ENCODE measurements at places on chromosomes 12 and 14.

DNA sequence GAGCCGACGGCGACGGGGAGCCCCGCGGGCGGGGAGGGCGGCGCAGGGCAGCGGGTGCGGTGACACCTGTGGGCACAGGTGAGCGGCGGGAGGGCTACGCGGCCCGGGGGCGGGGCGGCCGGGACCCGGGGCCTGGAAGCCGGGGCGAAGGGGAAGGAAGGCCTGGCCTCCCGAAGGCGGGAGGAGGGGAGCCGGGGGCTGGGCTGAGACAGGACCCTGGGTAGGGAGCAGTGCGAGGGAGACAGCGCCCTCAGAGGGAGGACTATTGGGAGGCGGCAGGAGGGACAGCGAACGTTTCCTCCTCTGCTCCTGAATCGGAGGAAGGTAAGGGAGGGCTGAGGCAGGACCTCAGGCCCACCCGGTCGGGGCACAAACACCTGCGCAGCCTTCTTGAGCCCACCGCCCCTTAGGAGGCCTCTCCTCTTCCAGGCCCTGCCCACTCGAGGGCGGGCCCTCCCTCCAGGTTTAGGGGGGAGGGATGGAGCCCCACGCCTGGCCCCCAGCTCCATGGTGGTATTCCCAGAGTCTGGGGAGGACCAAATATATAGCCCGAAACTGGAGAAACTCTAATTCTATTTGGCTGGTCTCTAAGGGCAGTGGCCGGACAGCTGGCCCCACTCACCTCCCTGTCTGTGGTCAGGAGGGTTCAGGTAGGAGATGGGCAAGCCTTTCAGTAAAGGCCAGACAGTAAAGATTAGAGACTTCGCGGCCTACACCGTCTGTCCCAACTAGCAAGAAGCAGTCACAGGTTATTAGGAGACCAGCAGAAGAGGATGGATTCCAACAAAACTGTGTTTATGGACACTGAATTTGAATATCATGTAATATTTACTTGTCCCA lies 509 bp downstream of the PLEKHG6 start:
- peak; percentile 20 for DNase-seq

GRCh38 chr14:34449819-34450541 lies 12.1 kb downstream of the SPTSSA start:
- DNase-seq: no peak

DNA sequence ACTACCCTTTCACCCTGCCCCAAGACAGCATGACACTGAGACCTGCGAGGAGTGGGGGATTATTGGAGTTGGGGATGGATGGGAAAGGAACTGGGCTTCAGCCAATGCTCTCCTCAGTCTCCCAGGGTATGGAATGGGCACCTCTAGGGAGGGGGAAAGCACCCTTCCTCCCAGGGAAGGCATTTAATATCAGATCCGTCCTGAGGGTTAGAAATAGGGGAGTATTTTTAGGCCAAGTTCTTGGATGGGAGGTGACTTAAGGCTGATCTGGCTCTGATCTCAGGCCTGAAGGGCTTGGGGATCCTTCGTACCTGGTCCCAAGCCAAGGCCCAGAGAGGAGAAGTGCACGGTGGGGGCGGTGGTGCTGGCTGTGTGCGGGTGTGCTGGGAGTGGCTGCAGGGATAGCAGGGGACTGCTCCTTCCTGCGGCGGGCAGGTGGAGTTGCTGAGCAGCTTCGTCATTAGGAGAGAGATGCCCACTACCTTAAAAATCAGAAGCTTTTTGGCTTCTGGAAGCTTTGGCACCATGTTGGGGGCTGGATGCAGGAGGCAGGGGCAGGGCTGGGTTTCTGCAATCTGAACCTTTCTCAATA lies 7.0 kb upstream of the CEBPE start:
- no peak for DNase-seq

DNA sequence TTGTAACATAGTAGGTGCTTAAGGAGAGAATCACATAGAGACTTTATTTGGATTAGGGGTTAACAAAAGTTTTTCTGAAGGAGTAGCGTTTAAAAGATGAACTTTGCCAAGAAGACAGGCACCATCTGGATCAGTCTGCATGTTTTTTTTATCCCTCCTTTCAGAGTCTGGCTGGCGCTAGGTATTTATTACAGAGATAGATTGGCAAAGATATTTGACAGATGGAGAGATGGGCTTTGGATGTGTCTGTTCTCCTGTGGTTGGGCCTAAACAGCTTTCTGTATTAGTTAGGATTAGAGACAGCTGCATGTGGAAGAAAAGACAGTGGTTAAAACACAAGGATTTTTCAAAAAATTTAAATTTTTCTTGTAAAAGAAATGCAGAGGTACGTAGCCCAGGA lies 133.9 kb downstream of the C12orf75 start:
- DNase-seq: peak; percentile 77

GRCh38 chr12:65407388-65408149 lies 129.1 kb downstream of the MSRB3 start:
- no peak for DNase-seq

- DNase-seq: no peak
These were observed 10.8 kb downstream of the PPFIBP1 start for GRCh38 chr12:27534765-27535161.

- DNase-seq: no peak
These were observed 182.7 kb upstream of the TMPO start for GRCh38 chr12:98332642-98333041.

DNA sequence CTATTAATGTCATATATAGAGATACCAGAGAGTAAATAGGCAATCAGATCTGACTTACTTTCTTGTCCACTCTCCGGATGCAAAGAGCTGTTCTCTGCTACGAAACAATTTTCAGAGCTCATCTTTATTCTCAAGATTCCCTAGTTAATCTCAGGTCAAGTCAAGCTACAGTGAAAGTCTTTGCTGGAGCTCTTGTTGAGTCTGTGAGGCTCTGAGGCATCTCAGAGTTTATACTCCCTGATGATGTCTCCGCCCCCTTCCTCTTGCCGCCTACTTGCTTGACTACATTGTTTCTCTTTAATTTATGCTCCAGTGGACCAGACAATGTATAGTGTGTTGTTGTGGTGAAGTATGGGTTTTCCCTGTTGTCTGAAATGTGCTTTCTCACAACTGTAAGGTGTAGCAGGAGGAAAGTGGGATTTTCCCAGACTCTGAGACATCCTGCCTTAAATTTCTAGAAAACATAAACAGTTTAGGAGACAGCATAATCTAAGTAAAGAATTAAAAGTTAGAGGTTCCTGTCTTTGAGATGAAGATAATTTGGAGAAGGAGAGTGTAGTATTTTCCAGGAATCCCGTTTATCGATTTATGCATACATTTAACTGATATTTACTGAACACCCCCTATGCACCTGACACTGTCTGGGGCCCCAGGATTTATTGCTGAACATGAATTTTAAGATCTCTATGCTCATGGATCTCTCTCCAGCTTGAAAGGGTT lies at the start of gene CD69:
CD69 (minus strand) TSS at position 203 of the 720 bp plus-strand sequence; CDS start at position 122, 81 bp downstream.
- no peak for DNase-seq

DNA sequence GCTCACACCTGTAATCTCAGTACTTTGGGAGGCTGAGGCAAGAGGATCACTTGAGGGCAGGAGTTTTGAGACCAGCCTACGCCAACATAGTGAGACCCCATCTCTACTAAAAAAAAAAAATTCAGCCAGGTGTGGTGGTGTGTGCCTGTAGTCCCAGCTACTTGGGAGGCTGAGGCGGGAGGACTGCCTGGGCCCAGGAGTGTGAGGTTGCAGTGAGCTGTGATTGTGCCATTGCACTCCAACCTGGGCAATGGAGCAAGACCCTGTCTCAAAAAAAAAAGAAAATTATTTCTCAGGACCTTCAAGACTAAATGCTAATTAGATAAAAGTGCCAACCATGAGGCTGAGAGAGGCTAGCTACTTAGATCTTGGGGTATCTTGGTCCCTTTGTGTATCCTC lies 23.5 kb downstream of the OTUB2 start:
- no peak for DNase-seq

DNA sequence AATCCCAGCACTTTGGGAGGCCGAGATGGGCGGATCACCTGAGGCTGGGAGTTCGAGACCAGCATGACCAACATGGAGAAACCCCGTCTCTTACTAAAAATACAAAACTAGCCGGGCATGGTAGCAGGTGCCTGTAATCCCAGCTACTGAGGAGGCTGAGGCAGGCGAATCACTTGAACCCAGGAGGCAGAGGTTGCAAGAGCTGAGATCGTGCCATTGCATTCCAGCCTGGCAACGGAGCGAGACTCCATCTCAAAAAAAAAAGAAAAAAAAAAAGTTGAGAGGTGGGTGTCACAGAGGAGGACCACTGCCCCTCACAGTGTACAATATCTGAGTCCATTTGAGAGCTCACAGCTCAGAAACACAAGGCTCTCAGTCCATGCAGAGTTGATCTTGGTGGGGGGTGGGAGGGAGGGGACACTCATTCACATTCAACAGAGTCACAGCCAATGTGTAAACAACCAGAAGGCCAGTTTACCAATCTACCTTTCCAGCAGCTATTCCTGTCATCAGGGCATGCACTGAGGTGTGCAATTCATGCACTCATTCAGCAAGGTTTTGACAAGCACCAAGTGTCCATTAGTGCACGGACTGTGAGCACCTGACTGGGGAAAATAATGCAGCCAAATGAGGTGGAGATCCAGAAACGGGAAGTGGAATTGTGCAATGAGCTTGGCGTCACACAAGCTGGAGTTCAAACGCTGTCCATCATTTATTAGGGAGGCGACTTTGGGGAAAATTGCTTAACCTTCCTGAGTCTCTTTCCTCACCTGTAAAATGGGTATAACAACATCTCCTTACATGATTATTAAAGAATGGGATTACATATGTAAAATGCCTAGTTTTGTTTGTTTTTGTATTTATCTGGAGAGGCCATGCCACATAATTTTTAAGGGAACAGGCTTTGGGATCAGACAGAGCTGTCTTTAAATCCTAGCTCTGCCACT lies 4.4 kb upstream of the EIF5 start:
- DNase-seq: no peak

DNA sequence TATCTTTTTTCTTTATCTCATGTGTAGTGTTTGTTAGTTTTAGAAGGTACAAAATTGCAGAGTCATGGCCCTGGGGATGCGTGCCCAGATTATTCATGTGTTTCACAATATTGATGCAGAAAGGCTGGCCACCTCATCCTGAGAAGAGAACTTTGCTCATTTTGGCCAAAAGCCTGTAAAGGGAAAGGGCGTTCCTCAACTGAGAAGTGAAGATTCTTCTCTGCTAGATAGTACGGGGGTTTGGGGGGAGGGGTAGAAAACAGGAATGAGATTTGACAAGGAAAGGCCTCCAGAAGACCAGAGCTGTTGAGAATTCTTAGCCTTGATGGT lies 1.7 kb downstream of the MGST1 start:
- no peak for DNase-seq

DNA sequence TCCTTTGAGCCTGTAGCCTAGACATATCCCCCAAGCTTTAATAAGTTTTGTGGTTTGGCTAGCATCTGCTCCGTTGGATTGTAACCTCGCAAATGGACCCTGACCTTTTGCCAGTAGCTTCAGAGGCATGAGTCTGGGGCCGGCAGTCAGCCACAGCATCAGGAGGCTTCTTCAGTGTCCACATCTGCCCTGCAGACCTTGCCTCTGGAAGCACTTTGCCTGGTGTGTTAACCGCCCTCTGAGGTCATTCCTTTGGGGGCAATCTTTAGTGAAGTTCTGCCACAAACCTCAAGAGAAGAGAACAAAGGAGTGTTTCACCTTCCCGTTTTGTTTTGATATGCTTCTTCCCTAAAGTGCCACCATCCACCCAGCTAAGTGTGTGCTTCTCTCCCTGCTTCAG lies 71.4 kb downstream of the GNS start:
- DNase-seq: no peak

GRCh38 chr14:70097576-70098249 lies 91.0 kb downstream of the SLC8A3 start:
- DNase-seq: no peak

- DNase-seq: no peak
These were observed 177.3 kb downstream of the MYRFL start for GRCh38 chr12:70002097-70002911.

DNA sequence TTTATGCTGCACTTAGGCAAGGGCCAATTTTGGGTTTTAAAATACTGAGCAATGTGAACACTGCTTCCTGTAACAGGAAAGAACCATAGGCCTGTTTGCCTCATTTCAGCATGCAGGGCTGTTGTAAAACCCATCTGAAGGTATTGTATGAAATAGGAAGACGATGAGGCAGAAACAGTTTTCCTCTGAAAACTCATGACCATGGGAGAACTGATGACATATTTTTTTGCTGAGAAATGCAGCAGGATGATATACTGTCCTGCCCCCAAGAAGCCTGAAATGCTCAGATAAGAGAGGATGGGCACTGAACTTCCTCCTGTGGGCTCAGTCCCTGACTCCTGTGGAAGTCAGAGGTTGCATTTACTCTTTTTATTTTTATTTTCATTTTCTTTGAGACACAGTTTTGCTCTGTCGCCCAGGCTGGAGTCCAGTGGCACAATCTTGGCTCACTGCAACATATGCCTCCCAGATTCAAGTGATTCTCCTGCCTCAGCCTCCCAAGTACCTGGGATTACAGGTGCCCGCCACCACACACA lies 17.4 kb downstream of the PYGL start:
- DNase-seq: no peak

- no peak for DNase-seq
These were observed 7.0 kb downstream of the CSRNP2 start for GRCh38 chr12:51076236-51076930.

- peak; percentile 77 for DNase-seq
These were observed 36.2 kb downstream of the CHGA start for GRCh38 chr14:92959189-92959531.

- DNase-seq: no peak
These were observed 35.8 kb downstream of the VEZT start for GRCh38 chr12:95253386-95253785.

DNA sequence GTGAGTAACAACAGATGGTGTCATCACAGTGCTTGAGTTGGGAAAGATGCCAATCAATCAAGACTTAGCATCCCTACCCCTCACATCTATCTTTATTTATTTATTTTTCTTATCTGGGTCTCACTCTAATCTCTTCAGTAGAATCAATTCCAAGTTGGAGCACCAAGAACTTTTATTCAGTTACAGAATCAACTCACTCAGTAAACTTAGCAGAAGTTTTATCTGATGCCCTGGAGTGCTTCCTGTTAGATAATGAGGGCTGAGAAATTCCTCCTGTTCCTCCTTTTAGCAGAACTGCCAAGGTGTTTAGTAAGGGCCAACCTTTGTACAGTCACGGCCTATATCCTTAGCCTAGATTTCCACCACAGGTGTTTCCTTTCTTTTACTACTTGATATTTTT lies 11.3 kb upstream of the SLC5A8 start:
- DNase-seq: peak; percentile 33

GRCh38 chr12:64025174-64025958 lies 180.9 kb downstream of the SRGAP1 start:
- no peak for DNase-seq

DNA sequence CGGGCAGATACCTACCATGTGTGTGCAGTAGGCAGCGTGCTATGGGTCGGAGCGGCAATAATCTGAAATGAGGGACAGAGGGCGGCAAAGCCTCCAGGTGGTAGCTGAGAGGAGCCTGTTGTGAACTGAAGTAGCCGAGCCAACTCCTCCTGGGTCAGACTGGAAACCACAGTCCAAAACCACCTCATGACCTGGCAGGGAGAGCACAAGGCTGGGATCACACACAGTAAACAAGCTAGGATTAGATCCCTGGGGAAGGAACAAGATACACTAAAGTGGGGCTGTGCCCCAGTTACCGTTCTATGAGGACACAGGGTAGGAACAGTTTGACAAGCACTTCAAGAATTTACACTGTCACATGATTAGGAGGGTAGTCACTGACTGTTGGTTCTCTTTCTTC lies 49.0 kb downstream of the AREL1 start:
- DNase-seq: no peak

GRCh38 chr14:94974893-94975292 lies 182.4 kb downstream of the DICER1 start:
- DNase-seq: no peak

- DNase-seq: no peak
These were observed 31.1 kb downstream of the ZFYVE21 start for GRCh38 chr14:103746701-103747100.

All from NCI-H2171 (cell line).